Right cardiac atrium (tissue), 5 donors: ENCODE measurements at places on chromosomes 16 and 17. TPM values are rescaled to one million over a fixed set of nuclear protein-coding genes. Genes with fewer than 3 reads are reported as not detected.

DNA sequence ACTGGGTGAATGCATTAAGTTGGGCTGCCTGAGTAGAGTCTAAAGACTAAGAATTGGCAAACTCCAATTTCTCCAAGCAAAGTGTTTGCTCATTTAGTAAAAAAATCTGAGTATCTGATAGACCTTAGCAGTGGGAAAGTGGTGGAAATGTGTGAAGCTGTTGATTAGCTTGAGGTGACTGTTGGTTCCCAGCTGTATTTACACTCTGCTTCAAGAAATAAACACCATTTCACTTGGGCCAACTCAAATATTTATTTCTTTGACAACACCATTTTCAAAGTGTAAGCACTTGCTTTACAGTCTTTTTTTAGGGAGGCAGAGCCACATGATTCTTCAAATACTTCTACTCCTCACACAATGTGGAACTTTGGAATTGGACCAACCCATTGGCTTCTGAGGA lies 8.7 kb downstream of the KCTD19 start:
- no peak for DNase-seq

DNA sequence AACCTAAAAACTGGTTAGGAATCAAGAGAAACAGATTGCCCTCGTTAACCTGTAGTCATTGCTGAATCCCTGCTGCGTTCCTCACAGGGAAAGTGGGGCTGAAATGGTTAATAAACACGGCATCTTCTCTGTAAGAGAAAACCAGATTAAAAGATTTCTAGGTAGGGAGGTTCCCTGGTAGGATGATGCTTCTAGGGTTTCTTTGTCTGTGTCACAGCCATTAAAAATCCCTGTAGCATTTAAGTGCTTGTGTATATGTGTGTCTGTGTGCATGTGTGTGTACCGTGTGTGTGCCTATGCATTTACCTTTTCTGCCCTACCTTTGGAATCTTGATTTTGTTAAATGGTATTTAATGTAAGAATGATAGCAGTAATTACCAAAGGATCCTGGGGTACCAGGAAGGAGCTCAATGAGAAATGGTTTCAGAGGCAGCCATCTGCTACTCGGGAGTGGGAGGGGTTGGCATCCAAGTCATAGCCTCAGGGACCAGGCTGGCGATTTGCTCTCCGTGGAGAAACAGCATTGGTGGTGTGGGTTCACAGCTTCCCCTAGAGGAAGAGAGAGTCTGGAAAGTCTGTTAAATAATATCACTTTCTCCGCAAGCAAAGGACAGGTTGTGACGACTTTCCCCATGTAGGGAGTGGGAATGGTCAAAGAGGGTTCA lies 177.1 kb downstream of the HS3ST4 start:
- no peak for DNase-seq

DNA sequence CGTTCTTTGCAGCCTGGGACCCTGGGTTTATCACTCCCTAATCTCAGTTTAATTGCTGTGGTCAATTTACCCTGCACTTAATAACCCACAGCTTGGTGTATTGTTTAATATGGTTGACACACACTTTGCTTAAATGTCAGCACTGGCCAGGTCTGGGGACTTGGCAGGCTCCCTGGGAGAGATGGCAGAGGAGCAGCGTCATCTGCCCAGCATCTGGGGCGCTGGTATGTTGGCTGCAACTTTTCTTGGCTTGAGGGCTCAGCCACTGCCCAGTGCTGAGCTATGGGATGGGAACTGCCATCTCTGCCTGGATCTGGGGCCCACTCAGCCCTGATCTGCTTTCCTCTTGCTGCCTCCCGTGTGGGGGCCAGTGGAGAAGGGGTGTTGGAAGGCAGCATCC lies 115.7 kb upstream of the IRX3 start:
- DNase-seq: peak; percentile 43

DNA sequence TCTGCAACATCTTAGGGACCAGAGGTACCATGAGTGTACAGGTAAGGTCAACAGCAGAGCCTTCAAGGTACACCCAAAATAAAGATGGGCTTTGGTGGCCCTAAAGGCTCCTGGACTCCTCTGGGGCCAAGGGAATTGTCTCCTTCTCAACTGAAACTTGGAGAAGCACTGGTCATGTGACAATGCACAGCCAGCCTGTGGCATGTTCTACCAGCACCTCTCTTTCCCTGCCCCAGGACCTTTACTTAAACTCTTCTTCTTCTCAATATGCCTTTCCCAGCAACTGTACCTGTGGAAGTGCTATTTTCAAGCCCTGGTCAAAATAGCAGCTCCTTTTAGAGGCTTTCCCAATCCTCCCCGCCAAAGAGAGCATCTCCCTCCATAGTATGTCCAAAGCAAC lies 28.4 kb downstream of the PIPOX start:
- DNase-seq: no peak

The ICAM2 gene
- 17.6 TPM for total RNA-seq

The PSMC5 gene
- total RNA-seq: 147 TPM
